ENCODE measurements at places on chromosomes 5 and 9.

DNA sequence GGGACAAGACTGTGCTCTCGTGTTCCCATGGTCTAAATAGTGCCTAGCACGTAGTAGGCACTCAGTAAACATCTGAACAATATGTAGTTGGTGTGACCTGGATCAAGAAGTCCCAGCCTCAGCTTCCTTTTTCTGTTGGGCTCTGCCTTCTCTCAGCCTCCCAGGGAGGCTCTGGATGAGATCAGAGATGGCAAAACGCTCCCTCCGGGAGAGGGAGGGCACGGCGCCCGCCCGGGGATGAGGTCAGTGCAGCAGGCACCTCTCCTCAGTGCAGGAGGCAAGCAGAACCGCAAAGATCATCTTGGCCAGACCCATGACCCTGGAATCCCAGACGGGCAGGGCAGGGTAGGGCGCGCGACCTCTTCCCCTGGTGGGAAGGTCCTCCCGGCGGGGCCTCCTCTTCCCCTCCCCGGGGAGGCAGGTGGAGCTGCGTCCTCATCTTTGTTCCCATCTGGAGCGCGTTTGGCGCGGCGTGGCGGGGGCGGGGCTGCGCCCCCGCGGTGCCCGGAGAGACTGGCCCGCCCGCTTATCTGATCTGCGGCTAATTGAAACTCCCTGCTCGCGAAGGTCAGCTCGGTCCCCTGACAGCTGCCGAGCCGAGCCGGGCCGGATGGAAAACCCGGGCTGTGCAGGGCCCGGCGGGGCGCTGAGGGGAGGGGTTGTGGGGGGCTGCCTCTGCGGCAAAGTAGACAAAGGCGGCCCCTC, 60.9 kb downstream of the CXXC5 start:
- DNase-seq: no peak

DNA sequence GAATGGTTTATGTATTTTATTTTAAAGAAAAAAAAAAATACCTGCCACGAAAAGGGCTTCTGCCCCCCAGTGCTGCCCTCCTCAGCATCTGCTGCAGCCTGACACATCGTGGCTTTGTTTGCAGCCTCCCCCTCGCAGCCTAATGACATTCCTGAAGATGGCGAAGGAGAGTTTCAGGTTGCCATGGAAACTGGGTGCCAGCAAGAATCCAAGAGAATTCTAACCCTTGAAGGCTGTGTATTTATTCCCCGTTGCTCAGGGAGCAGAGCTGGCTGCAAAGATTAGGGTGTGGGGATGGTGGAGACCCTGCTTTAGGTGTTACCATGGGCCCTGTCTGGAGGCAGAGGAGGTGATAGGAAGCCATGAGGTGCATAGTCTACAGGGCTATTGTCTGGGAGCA, 126.6 kb downstream of the NSG2 start:
- no peak for DNase-seq

DNA sequence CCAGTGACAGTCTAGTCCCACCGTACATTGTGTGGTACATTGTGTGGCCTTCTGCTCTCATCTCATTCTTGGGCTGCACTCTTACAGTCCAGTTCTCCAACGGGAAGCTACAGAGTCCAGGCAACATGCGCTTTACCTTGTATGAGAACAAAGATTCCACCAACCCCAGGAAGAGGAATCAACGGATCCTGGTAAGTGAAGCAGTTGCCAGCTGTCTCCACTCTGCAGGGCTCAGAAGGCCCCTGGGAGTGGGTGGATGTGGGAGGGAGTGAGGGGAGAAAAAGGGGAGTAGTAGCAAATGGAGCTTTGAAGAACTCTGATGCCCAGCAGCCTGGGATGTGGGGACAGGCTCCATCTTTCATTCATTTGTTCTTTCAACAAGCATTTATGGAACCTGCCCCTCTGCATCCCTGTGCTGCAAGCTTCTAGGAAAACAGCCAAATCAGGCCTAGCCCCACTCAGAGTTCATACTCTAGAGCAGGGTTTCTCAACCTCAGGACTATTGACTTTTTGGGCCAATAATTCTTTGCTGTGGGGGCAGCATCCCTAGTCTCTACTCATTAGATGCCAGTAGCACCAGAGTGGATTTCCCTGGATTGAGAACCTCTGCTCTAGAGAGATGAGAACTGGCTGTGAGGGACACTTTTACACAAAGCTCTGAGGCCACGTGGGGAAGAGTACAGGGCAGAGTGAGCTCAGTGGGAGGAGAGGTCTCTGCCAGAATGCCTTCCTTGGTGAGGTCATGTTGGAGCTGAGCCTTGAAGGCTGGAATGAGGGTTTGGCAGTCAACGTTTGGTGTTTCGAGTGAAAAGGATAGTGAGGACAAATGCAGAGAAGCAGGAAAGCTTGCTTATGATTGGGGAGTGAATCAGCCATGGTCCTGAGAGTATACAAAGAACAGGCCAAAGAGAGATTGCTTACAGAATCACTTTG, 1.1 kb downstream of the POLR1E start:
- DNase-seq: no peak

GRCh38 chr5:150046031-150046430, 40.3 kb downstream of the CSF1R start:
- DNase-seq: no peak

GRCh38 chr5:52985306-52985705, 3.8 kb upstream of the ITGA2 start:
- DNase-seq: no peak
